Stimulated activated CD8-positive, alpha-beta memory T cell treated with anti-CD3 and anti-CD28 coated beads, Interleukin-7, amount 100 ng/mL, for 1 hour (primary cell): ENCODE measurements at places on chromosomes 4 and X.

DNA sequence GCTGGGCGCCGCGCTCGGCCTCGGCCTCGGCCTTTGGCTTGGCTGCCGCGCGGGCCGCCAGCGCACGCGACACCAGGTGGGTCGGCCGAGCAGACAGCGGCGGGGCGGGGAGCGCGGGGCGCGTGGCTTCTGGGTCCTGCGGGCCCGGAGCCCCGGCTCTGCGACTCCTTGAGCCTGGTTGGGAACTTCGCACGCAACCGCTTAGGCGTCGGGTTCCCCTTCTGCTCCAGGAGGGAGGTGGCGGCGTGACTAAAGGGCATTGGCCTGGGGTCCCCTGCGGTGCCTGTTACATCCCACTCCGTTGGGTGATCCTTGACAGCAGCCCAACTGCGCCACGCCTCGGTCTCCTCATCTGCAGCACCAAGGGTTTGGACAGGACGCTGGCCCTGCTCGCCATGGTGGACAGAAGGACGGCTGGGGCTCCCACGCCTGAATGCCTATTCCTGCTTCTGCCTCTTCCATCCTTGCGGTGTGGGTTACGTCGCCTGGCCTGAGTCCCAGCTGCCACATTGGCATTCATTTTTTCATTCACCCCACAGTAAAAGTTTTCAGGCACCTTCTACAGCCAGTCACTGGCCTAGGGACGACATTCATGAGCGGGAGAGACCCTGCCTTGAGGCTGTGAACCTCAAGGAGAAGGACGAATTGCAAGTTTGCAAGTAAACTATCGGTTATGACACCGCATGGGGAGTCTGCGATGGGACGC, 631 bp downstream of the EVC start:
- no peak for DNase-seq

DNA sequence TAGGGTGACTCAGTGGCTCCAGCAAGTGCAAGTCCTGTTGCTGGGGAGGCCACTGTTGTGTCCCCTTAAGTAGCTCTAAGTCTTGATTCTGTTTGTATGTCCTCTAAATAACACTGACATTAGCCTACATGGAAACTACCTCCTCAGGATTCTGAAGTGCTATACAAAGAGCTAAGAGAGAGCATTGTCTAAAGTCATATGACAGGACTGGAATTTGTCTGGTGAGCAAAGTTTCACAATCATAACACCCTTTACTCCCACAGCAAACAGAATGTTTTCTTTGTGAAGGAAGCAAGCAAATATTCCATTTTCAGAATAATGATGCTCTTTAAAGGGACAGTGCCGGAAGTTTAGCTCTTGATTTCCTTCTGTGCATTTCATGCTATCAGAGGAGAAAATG, 23.4 kb upstream of the CT47A1 start:
- DNase-seq = no peak

GRCh38 chr4:156656896-156657295, 314.7 kb downstream of the PDGFC start:
- no peak for DNase-seq

GRCh38 chrX:154824638-154825037, 9.8 kb downstream of the SMIM9 start:
- no peak for DNase-seq

- no peak for DNase-seq
These were observed 117.2 kb downstream of the PDHA2 start for GRCh38 chr4:95957054-95957453.

DNA sequence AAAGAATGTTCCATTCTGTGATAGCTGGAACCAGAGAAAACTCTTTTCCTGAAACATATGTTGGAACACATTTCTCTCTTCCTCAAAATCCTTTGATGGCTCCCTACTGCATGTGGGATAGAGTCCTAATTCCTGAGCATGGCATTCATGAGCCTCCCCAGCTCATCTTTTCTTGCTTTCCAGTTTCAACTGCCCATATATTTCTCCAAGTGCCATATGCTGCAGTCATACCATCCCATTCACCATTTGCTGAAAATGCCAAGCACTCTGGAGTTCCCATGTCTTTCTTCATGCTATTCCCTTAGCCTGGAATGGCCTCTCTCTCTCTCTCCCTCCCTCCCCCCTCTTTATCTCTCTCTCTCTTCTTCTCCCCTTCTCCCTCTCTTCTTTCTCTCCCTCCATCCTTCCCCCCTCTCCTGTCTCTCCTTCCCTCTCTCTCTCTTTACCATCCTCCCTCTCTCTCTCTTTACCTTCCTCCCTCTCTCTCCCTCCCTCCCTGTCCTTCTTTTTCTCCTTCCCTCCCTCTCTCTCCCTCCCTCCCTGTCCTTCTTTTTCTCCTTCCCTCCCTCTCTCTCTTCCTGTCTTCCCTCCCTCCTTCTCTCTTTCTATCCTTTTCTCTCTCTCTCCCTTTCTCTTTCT, 134.1 kb upstream of the GPC4 start:
- DNase-seq = no peak

GRCh38 chr4:88963817-88964216, 93.2 kb downstream of the FAM13A start:
- DNase-seq = no peak

DNA sequence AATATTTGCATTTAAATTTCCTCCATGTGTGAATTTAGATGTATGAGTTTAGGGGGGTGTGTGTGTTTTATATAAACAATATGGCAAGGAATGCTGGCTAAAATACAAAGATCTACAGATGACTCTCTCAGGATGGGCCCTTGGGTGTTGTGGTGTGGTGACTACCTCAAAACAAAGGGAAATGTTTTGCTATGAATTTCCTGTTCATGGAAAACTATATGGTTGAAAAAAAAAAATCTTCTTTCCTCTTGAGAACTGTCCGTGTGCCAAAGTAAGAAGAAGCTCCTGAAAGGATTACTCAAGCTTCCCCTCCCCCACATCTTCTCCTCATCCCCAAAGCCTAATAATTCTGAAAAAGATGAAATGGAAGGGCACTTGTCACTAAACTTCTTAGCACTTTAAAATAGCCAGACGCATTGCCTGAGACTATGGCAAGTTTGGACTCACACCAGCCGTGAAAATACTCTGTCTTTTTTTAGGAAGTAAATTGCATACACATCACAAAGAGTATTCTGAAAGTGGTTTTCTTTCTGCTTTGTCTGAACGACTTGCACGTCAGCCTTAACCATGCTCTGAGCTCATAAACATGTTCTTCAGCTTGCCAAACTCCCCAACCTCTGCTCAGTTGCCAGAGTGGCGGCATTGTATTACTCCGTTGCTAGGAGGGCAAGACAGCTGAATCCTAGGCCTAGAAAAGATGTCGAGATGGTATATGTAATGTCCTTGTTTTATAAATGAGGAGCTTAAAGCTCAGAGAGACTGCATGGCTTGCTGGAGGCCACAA, 250.4 kb upstream of the JADE1 start:
- DNase-seq = no peak

DNA sequence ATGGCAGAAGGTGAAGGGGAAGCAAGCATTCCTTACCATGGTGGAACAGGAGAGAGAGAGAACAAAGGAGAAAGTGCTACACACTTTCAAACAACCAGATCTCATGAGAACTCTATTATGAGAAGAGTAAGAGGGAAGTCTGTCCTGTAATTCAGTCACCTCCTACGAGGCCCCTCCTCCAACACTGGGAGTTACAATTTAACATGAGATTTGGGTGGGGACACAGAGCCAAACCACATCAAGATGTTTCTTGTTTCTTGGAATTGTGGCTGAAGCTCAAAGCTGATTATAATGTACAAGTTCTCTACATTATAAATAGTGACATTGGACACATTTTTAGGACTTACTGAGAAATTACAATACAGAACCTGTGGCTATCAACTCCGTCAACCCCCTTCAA, 29.5 kb upstream of the TAPT1 start:
- DNase-seq = no peak

- no peak for DNase-seq
These were observed 17.6 kb downstream of the TNIP3 start for GRCh38 chr4:121146530-121146929.

GRCh38 chrX:102712981-102713625, 855 bp downstream of the GPRASP2 start:
- DNase-seq = no peak

DNA sequence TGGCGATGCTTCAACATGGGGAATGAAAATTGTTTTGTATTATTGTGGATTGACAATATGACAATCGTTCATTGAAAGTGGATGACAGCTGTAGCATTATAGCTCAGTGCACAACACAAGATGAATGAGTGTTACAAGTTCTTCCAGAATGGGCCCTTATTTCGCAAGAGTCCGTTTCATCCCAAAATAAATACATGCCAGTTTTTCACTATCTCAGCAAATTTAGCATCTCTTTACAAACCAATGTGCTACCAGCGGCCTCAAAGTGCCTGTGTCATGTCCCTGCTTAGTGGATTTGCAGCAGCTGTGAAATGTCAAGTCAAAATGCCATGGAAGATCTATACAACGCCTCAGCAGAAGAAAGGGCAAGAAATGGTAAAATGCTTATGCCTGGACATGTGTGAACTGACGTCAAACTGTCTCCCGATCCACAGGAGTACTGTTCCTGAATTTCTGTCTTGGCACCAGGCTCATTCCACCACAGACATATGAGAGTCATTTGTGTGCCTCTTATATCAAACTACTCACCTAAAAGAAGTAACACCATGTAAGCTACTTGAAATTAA, 109.6 kb downstream of the MAML3 start:
- no peak for DNase-seq

DNA sequence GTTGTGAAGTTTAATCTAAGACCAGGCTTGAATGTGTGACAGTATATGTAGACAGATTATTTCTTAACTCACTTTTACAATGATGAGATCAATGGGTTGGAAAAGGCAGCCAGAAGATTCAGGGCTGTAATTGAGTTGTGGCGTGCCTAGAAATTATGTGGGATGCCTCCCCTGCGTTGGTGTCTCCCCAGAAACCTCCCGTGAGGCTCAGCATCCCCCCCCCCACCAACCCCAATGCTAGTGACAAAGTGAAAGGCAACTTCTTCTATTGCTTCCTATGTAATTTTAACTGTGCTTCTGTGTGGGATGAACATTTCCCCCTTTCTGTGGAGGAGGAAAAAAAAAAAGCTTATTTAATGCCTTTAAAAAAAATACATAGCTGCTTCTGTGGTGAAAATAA, 297.9 kb downstream of the ARHGAP10 start:
- DNase-seq = no peak

GRCh38 chrX:46967547-46967946, 55.3 kb downstream of the JADE3 start:
- no peak for DNase-seq

GRCh38 chrX:124726881-124727280, 380.5 kb downstream of the SH2D1A start:
- no peak for DNase-seq

GRCh38 chrX:8191022-8191421, 20.0 kb upstream of the VCX2 start:
- DNase-seq = no peak
